ENCODE measurements at places on chromosomes 2 and 18. TPM values are rescaled to one million over a fixed set of nuclear protein-coding genes. Genes with fewer than 3 reads are reported as not detected.

Gene LCT
- total RNA-seq, result not detected

Gene AQP12B
- not detected for total RNA-seq

GRCh38 chr2:42036940-42037339 is 10.9 kb upstream of the PKDCC start:
- DNase-seq, result no peak

DNA sequence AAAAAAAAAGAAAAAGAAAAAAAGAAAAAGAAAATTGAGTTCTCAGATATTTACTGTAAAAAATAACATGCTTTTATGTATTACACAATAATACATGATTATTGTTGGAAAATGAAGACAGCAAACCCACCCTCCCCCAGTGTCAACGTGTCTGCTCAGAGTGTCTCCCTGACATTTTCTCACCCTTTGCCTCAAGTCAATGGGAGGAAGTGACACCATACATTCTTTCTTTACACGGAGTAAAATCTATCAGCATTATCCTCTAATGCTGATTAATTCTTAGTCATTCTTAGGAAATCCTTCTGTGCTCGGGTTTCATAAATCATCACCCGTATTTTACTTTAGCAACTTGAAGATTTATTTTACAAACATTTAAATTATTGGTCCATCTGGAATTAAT is 32.0 kb downstream of the CTAGE1 start:
- no peak for DNase-seq

Gene TMEM182
- 2.2 TPM for total RNA-seq

Gene GNAL
- 6.6 TPM for total RNA-seq
